Stimulated activated naive B cell treated with anti-CD40 and anti-IgM and Interleukin-4, amounts not matched to agents 10 μg/mL and 1 μg/mL and 100 μg/mL, for 72 hours (primary cell): ENCODE measurements at places on chromosomes 7 and 10.

DNA sequence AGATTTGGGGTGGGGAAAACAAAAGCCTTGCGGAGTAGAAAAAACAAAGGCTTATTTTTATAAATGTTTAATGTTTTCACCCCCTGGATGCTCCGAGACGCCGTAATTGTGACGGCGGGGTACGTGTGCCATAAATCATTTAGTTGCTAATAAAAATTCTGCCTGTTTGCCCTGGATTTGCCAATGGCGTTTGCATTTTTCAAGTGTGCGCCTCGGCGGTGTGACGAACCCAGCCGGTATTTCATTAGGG is 2.5 kb upstream of the TNRC18 start:
- no peak for DNase-seq

- no peak for DNase-seq
Observed at GRCh38 chr7:1940863-1941262, 270.8 kb downstream of the ELFN1 start.

- DNase-seq, result no peak
Observed at GRCh38 chr7:46776790-46777189, 805.1 kb downstream of the TNS3 start.

DNA sequence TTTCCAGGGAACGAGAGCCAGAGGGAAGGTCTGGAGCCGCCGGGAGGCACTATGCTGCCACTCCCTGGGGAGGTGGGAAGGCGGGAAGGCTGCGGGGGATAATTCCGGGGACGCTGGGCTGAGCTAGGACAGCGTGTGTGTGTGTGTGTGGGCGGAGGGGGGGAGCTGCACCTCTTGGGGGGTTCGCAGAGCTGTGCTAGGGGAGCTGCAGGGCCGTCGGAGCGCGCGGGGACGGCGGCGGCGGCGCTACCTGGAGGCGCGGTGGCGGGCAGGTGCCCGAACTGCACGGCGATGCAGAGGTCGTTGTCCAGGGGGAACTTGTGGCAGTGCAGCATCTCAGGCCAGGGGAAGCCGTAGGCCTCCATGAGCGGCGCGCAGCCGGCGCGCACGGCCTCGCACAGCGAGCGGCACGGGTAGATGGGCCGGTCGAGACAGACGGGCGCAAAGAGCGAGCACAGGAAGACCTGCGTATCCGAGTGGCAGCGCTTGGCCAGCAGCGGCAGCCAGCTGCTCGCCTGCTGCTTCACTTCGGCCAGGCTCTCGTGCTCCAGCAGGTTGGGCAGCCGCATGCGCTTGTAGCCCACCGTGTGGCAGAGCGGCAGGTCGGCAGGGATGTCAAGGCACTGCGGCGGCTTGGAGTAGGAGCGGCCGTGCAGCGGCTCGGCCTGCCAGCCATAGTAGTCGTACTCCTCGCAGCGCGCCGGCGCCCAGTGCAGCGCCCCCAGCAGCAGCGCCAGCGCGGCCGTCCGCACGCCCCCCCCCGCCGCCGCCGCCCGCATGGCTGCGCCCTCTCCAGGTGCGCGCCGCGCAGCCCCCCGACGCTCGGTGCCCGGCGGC is 526 bp downstream of the SFRP5 start:
- no peak for DNase-seq

DNA sequence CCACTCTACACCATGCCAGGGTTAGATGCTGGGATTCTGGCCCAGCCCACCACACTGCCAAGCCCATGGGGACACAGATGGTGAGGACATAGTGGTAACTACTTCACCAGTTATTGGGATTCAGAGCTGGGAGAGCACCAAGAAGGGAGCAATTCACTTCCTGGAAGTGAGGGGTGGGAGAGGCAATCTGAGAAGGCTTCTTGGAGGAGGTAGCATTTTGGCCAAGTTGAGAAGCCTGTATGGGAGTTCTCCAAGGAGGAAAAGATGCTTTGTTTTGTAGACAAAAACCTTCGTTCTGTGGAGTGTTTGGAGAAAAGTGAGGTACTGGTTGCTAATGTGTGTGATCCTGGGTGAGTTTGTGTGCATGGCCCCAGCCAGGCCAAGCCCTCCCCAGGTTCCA is 3.8 kb upstream of the PRKRIP1 start:
- no peak for DNase-seq

DNA sequence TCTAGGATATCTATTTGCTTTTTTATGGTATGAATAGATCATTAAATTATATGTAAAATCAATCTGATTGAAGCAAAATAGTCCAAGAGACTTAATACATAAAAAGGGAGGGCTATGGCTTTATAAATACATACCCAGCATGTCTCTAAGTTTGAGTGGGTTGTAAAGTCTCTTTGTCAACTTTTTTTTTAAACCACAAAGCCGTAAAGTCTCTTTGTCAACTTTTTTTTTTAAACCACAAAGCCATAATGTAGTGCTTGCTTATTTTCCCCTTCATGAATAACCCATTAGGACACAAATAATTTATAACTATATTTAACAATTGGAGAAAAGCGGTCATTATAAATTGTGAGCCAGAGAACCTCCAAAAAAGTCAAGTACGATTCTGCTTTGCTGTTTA is 5.7 kb downstream of the HECTD2 start:
- no peak for DNase-seq

- no peak for DNase-seq
Observed at GRCh38 chr10:81944609-81945008, 69.6 kb downstream of the NRG3 start.

DNA sequence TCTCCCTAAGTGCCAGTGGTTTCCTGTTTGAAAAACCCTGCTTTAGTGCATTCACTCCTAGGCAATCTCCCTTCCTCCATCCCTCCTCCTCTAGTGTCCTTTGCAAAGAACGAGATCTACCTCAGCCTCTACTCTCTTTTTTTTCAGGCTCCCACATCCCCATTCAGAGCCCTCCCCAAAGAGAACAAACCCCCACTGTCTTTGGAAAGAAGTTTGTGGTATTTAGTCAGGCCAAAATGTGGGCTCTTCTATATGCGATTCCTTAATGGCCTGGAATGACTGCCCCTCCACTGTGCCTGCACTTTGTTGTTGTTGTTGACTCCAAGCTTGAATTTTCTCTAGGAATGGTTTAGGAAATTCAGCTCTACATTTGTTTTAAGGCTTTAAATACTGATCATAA is 36.3 kb downstream of the PALS2 start:
- no peak for DNase-seq

DNA sequence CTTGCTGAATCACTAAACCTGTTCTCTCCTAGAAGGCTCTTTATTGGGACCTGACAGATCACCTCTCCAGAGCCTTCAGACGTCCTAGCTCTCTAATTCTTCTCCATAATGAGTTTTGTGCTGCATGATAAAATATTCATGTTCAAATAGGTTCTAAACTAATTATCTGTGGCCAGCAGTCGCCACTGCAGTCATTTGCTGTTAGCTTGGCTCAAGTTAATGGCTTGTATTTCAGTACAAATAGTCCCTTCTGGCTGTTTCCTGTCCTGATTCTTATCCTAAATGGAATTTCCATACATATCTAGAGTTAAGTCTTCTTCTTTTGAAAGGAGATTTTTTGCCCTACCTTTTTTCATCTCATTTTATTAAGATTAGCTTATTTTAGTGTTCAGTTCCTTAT is 303.2 kb downstream of the EXOC4 start:
- no peak for DNase-seq

DNA sequence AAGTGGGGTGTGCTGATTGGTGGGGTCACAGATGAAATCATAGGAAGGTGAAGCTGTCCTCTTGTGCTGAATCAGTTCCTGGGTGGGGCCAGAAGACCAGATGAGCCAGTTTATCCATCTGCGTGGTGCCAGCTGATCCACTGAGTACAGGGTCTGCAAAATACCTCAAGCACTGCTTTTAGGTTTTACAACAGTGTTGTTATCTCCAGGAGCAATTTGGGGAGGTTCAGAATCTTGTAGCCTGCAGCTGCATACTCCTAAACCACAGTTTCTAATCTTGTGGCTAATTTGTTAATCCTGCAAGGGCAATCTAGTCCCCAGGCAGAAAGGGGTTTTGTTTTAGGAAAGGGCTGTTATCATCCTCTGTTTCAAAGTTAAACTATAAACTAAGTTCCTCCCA is 17.0 kb upstream of the IFRD1 start:
- DNase-seq, result no peak

- no peak for DNase-seq
Observed at GRCh38 chr10:52442576-52442975, 128.5 kb downstream of the DKK1 start.

GRCh38 chr10:98326621-98327027 is 58.6 kb upstream of the LOXL4 start:
- no peak for DNase-seq

GRCh38 chr7:115632636-115633035 is 397.9 kb downstream of the TFEC start:
- DNase-seq, result no peak

DNA sequence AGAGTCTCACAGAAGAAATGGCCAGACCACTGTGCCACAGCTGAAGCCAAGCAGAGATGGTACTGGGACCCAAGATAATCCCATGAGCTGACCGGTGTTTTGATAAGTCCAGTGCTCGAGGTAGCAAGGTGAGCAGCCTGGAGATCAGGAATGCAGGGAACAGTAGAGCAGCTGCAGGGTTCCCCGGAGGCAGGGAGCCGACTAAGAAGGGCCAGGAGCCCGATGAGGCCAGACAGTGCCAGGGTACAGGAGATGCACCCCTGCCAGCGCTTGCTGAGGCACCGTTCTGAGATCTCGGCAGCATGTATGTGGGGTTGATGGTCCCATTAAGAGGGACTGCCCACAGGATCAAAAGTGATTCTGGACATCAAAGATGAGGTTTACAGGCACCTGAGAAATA is 47.1 kb downstream of the VSTM4 start:
- DNase-seq, result no peak

- no peak for DNase-seq
Observed at GRCh38 chr10:112000466-112000865, 183.1 kb downstream of the GPAM start.
